CD4-positive, alpha-beta T cell treated with Interleukin-15 for 4 hours (primary cell): ENCODE measurements at places on chromosomes 11 and 22.
A peak's percentile ranks its signal among the peaks of the same experiment; 100 is the strongest.

GRCh38 chr11:76776472-76776871 is 6.7 kb upstream of the TSKU start:
- DNase-seq = no peak

DNA sequence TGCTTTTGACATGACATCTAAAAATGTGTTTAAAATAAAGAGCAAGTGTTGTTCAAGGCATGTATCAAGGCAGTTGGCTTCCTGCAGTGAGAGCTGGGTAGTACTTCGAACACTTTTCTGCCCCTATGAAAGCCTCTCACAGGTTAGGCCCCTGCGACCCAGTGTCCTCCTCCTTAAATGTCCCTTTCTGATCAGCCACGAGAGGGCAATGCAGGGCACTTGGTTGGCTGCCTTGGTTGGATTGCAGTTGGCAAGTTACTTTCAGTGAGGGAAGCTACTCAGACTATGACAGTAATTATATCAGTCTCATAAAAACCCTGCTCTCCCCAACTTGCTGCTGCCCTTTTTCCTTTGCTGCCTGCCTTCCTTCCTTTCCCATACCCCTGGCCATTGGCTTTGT is 743.8 kb downstream of the NTM start:
- DNase-seq = no peak

GRCh38 chr11:3962406-3962840 is 107.0 kb downstream of the STIM1 start:
- no peak for DNase-seq

- no peak for DNase-seq
These were observed 7.6 kb downstream of the YDJC start for GRCh38 chr22:21622011-21622918.

DNA sequence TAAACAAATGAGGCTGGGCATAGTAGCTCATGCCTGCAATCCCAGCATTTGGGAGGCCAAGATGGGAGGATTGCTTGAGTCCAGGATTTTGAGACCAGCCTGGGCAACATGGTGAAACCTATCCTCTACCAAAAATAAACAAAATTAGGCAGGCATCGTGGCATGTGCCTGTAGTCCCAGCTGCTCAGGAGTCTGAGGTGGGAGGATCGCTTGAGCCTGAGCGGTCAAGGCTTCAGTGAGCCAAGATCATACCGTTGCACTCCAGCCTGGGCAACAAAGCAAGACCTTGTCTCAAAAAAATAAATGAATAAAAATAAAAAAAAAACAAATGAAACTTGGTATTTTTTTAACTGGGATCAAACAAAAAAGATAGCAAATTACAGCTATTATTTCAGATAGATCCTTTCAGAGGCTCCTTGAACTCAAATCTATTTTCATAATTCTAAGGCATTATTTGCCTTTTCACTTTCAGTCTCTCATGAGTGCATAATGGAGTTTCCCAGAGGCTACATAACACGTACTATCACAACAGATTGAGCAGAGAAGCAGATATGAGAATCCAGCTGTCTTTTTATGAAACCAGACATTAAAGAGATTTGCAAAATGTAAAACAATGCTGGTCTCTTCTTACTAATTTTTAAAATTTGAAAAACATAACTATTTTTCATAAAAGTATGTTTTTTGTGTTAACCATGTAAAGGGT is 23.1 kb downstream of the DDIAS start:
- DNase-seq = no peak

- peak; percentile 52 for DNase-seq
These were observed at the start of gene OAF for GRCh38 chr11:120210626-120211521. Gene OAF, plus strand, starts transcription at chr11:120211032. Its CDS starts 248 bp downstream, at chr11:120211280.

DNA sequence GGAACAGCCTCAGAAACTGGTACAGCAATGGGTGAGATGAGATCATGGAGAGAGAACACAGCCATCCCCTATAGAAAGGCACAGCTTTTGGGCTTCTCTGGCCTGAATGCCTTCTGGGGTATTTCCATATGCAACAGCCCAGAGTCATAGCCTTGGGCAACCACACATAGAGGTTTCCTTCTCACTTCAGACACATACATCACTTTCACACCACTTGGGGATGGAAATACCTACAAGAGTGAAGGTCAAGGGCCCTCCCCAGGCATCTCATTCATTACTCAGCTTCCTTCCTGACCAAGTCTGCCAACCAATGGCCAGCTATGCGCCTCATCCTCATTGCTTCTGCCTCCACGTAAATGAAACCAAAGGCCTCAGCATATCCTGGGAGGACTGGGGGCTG is 17.7 kb upstream of the OLFML1 start:
- no peak for DNase-seq

GRCh38 chr11:46327829-46328228 is 19.4 kb upstream of the DGKZ start:
- no peak for DNase-seq

GRCh38 chr11:100941033-100941432 is 188.6 kb downstream of the PGR start:
- no peak for DNase-seq

GRCh38 chr11:129223701-129224149 is 31.6 kb upstream of the ARHGAP32 start:
- no peak for DNase-seq

- DNase-seq = no peak
These were observed 398 bp upstream of the FAM89B start for GRCh38 chr11:65571940-65572339.

DNA sequence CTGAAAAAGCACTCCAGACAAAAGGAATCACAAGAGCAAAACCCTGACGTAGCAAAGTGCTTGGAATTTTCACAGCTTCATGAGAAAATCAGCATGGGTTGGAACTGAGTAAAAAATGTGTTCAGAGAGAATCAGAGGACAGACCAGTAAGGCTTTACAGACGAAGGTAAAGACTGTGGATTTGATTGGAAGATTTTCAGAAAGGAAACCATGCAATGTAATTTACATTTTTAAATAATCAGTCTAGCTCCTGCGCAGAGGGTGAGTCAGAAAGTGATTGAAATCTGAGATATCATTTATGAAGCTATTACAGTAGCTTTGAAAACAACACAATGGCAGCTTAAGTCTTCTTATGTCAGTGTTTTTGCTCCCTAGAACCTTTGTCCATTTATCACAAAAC is 1122.3 kb downstream of the LRRC4C start:
- no peak for DNase-seq

DNA sequence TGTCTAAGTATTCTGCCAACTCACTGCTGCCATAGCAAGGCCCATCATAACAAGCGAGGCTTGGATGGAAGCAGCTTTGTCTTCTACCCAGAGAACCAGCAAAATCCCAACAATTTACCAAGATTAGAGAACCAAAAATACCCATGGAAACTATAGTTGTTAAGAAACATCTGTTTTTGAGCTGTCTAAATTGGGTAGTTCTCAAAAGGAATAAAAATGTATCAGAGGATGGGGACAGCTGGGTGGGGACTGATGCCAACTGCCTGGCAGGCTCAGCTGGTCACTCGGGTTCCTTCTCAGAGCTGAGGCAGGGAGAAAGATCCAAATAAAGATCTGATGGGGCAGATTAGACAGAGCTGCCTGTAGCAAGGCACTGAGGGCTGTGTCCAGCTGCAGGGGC is 85.9 kb upstream of the GRK3 start:
- DNase-seq = no peak

- DNase-seq = no peak
These were observed 71.6 kb upstream of the ATXN10 start for GRCh38 chr22:45599836-45600577.

DNA sequence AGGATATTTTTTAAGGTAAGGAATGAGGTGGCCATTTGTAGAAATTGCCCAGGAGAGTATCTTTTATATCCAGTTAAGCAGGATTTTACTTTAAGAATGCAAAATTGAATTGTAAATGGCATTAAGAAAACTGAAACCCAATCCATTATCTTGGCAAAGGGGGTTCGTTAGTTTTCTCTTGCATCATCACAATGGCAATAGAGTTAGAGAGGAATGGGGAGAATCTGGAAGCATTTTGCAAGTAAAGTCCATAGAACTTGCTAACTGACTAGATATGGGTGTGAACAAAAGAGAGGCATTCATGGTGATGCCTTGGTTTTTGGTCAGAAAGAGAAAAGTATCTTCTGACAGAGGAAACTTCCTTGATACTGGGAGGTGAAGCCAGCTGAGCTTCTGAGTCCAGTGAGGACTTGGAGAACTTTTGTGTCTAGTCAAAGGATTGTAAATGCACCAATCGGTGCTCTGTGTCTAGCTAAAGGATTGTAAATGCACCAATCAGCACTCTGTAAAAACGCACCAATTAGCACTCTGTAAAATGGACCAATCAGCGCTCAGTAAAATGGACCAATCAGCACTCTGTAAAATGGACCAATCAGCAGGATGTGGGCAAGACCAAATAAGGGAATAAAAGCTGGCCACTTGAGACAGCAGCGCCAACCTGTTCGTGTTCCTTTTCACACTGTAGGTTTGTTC is 3.6 kb upstream of the CCDC117 start:
- no peak for DNase-seq

DNA sequence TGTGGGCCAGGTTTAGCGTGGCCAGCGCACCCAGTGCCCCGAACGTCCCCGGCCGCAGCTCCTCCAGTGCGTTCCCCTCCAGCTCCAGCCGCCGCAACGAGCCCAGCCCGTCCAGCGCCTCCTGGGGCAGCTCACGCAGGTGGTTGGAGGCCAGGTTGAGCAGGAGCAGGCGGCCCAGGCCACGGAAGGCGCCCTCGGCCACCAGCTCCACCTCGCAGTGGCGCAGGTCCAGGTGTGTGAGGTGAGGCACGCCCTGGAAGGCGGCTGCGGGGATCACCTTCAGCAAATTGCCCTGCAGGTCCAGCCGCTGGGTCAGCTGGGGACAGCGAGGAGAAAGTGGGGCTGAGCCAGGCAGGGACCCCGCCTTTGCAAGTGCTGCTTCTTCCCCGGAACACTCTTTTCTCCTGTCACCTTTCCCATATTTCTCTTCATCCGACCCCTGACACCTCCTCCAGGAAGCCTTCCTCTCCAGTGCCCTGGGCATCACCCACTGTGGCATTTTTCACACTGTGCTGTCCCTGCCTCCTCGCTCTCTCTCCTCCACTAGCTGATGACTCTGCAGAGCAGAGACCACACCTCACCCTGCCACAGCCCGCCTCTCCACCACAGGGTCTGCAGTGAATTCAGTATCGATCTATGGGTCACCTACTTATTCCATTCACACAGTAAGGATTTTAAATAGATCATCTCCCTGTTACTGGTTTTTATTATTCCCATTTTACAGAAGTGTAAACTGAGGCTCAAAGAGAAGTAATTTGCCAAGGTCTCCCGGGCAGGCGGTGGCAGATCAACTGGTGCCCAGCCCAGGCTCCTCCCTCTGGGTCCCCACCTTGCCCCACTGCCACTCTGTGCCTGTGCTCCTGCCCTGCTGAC is 1.9 kb downstream of the CHADL start:
- no peak for DNase-seq

DNA sequence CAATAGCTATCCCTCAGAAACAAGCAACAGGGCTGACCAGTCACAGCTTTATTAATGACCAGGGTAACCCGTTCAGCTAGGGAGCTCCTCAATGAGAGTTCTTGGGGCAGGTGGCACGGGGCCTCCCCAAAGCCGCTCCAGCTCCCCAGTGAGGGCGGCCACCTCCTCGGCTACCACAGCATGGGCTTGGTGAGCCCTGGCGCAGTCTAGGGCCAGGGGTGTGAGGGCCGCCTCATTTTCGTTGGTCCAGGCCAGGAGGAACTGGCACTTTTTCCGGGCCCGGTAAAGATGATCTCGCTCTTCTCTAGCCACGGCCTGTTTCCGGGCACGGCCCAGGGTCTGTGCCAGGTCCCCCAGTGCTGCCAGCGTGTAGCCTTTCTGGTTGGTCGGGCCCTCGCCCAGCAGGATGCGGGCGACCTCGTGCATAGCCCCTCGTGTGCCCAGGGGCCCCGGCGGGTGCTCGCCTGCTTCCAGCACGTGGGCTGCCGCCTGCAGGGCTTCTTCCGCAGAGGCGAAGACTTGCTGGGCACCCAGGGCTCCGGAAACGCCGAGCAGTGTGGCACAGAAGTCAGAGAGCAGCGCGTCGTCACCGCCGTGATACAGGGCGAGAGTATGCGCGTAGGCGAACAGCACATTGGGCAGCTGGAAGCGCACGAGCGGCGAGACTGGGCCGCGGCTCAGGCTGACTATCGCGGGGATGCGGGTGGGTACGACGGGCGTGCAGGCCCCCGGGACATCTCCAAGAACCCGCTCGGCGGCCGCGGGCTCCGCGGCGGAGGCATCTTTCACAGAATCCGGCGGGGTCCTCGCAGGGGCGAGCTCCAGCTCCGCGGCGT is 913 bp downstream of the ZNHIT2 start:
- peak; percentile 51 for DNase-seq

DNA sequence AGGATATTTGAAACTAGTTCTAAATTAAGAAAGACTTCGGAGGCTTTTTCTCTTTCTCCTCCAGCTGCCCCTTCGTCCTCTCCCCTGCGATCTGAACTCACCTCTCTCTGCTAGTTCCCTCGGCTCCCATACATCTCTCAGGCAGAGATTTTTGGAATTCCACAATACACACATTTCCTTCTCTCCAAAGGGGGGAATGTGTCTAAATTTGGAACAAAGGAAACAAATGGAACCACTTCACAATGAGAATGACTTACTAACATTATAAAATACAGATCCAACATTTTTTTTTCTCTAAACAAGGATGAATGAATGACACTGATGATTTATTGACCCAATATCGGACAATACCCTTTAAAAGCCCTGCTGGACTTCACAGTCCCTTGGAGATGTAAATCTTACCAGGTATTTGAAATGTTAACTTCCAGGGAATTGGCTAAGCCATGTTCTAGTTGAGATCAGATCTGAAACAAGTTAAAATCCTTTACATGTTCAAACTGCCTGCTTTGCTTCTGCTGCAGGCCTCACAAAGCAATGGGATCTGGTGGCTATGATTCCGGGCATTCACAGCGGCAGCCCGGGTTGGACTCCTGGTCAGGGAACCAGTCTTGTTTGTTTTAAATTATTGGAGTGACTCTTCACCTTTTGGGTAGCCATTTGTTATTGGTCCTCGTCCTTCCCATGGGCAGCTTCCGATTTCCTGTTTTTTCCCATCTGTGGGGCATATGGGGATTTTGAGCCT is 20.5 kb upstream of the GSTP1 start:
- DNase-seq = no peak

DNA sequence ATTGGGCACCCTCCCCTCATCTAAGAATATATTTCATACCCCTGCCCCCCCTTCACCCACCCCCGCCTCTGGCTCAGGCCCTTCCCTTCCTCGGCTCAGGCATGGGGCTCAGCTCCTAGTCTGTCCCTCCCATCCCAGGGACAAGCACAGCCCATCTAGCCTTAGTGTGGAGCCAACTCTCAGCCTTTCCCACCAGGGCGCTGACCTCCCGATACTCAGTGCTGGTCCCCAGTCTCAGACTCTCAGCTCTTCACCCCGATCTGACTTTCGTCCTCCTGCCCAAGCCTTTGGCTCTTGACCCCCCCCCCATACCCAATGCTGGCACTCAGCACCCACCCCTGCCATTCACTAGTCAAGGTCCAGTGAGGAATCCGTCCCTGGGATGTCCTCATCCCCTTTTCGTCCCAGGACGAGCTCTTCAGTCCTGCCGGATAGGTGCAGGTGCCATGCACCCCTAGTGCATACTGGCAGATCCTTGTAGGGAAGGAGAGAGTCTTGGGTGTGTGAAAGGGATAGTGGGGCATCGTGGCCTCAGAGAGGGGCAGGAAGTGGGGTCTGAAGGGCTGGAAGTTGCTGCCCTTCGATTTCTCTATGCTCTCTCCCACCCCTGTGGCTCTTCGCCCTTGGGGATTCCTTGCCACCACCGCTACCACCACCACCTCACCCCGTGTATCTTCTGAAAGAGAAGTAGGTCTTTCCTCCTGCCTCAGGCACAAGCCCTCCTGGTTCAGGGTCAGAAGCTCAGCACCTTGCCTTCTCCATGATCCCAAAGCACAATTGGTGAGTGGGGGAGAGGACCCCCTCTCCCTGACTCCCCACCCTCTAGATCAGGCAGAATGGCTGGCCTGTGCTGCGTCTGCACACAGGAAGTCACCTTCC is 2.4 kb downstream of the TPBGL start:
- DNase-seq = no peak
